ENCODE measurements at places on chromosomes 4 and X. TPM values are rescaled to one million over a fixed set of nuclear protein-coding genes. Genes with fewer than 3 reads are reported as not detected.

SCFD2 gene
- 11.1 TPM for total RNA-seq

GAGE12H gene
- total RNA-seq, result not detected

PLP1 gene
- 25.8 TPM for total RNA-seq

NMU gene
- total RNA-seq, result not detected

DDIT4L gene
- total RNA-seq, result 1.1 TPM

MCF2 gene
- 0.44 TPM for total RNA-seq
